ENCODE measurements at places on chromosomes 3 and 15.

GRCh38 chr15:69058830-69059556 is 44.5 kb downstream of the NOX5 start:
- DNase-seq, result peak; percentile 92

DNA sequence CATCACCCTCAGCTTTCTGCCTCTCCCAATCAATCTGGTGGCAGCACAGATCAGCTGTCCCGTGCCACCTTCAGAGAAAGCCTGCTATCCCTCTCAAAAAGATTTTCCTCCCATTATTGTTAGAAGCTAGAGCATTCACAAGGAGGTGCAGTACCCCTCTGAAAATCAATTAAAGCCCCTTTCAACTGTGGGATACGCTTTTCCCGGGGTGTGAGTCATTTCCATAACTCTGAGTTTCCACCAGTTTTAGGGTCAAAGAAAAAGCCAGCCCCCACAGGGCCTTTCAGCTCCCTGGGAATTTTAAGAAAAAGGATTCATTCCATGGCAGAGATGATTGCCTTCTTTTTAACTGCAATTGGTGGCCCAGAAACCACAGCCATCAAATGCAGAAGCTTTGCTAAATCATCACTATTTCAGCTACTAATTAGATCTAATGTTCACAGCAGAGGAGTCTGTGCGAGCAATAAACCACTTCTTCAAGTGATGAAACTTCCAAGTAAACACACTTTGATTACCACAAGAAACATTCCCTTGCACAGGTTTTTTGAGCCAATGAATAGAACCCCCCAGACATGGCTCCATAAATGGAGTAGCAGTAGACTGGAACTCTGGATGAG is 270.0 kb upstream of the TPRG1 start:
- DNase-seq, result no peak

DNA sequence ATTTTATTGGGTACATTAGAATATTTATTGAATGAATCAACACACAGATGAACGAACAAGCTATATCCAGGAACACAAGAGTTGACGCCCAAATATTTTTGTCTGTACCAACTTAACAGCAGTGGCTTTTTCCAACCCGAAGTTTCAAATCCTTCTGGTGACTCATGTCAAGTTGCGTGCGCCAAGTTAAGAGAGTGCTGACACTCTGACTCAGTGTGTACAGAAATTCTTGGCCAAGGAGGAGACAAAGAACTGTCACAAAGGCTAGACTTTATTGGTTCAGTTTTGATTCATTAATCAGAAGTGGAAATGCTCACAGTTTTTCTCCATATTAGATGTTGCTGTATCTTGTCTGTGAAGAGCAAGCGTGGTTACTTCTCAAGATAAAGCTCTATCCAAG is 59.6 kb upstream of the TSC22D2 start:
- DNase-seq, result peak; percentile 93

DNA sequence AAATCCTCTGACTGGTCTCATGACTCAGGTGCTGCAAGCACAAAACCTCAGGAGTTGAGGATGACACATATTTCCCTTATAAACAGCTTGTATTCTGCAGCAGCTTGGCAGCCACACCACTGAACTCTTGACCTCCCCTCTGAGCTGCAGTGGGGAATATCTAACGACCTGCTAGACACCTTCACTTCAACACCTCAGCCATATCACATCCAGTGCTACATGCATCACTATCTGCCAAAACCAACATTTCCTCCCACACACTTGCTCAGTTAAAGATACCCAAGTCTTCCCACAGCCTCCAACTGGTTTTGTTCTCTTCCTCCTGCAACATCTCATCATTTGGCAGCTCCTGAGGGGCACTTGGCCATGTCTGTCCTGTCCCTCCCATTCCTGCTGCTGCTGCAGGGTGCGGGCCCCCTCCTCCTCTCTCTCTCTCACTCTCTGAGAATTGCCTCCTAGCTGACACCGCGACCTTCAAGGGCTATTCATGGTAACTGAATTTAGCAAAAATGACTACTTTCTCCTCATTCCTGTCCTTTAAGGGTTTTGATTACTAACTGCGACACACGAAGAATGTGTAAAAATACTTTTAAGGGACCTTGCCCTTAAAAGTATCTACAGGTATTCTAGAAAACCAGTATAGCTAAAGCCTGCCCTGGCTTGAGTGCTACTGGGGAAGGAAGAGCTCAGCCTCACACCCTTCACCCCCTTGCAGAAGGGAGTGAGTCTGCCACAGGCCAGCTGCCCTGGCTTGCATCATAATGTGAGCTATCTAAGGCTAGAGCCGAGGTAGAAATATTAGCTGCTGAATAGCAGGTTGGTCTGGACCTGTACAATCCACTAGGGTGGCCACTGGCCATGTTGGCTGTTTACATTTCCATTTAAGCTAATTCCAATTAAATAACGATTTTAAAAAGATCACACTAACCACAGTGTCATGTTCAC is 5.0 kb upstream of the CCR9 start:
- peak; percentile 59 for DNase-seq

GRCh38 chr15:84752700-84753099 is 4.3 kb downstream of the ZNF592 start:
- peak; percentile 24 for DNase-seq

DNA sequence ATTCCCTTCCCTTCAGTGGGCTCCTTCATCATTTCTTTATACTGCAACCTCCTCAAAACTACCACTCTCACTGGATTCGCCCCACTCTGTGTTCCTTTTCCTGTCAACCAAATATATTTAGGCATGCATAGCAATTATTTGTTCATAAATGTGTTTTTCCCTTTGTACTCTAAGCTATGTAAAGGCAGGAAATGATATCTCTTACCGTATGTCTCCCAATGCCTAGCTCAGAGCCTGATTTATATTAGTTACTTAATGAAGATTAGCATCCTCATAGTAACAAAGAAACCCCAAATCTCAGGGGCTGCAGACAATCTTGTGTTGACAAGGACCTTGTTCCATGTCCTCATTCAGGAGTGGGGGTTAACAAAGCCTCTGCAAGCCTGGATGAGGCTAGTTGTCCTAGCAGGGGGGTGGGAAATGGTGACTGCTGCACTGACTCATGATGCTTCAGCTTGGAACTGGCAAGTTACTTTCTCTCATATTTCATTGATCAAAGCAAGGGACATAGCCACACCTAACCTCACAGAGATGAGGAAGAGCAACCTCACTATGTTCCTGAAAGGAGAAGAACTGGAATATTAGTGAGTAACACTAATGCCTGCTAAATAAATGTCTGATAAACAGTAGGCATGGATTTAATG is 15.2 kb downstream of the PHLDB2 start:
- peak; percentile 65 for DNase-seq

DNA sequence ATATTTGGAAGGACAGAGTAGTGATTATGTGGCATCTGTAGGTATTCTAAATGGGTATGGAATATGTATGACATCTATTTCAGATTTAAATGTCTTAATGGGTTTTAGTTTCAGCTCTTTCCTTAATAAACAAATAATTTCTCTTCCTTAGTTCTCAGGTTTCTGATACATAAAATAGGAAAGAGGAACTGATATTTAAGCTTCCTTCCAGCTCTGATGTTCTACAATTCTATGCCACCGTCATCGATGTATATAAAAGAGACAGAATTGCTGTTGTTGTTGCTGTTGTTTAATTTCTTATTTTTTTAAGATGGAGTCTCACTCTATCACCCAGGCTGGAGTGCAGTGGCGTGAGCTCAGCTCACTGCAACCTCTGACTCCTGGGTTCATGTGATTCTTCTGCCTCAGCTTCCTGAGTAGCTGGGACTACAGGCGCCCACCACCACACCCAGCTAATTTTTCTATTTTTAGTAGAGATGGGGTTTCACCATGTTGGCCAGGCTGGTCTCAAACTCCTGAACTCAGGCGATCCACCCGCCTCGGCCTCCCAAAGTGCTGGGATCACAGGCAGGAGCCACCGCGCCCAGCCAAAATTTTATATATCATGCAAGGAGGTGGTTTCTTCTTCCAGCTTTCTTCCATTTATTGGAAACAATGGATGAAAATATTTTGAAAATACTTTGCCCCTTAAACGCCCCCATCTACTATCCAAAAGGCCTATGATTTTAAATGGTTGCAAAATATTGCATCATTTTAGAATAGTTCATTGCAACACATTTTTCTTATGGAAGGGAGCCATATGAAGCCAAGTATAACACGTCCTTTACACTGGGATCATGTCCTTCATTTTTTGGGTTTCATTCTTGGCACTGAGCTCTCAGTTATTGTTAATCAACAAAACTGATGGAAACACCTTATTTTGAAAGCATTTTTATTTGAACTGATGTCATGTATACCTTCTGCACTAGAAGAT is 13.9 kb upstream of the C15orf61 start:
- peak; percentile 64 for DNase-seq

DNA sequence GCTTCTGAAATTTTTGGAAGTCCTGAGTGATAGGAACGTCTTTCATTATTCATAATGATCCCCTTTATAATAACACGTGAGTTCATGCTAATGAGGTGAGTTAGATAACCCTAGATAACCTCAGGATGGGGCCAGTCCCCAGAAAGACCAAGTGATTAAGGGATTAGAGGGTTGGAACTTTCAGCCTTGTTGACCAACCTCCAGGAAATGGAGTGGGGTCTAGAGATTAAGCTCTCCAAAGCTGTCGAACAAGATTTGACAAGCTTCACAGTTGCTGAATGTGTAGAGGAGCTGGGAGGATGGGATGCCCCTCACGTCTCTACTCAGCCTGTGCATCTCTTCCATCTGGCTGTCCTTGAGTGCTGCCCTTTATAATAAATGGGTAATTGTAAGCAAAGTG is 107.1 kb downstream of the ZMAT3 start:
- DNase-seq, result no peak

- DNase-seq, result no peak
Measured at GRCh38 chr15:101314336-101315125, 19.5 kb upstream of the SNRPA1 start.

GRCh38 chr3:22981861-22982260 is 221.3 kb upstream of the UBE2E2 start:
- no peak for DNase-seq

DNA sequence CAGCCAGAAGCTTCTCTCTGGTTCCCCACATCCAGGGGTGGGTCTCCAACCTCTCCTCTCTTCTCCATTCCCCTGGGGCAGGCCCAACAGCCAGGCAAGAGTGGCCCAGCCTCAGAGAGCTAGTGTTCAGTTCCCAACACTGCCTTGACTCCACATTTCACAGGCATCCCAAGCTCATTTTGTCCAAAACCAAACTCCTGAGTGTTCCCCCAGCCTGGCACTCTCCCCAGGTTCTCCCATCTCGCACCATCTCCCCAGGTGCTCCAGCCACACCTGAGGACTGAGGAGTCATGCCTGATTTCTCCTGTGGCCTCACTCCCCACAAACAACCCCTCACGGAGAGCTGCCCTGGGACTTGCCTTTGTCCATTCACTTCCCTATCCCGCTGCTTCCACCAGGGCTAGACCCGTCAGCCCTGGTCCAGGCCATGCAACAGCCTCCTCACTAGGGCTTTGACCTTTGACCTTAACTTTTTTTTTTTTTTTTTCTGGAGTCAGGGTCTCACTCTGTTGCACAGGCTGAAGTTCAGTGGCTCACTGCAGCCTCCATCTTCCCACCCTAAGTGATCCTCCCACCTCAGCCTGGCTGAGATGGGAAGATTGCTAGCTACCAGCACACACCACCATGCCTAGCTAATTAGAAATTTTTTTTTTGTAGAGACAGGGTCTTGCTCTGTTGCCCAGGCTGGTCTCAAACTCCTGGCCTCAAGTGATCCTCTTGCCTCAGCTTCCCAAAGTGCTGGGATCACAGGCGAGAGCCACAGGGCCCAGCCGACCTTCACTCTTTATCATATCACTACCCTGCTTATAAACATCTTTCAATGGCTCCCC is 3.9 kb upstream of the CSK start:
- no peak for DNase-seq

DNA sequence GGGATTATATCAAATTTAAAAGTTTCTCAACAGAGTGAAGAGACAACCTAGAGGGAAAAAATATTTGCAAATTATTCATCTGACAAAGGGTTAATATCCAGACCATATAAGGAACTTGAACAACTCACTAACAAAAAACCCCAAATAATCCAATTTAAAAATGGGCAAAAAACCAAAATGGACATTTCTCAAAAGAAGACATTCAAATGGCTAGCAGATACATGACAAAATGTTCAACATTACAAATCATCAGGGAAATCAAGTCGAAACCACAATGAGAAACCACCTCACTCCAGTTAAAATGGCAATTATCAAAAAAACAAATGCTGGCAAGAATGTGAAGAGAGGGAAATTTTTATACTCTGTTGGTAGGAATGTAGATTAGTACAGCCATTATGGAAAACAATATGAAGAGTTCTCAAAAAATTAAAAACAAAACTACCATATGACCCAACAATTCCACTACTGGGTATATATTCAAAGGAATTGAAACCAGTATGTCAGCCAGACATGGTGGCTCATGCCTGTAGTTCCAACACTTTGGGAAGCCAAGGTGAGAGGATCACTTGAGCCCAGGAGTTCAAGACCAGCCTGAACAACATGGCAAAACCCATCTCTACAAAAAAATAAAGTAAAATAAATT is 88.5 kb downstream of the CSNK1G1 start:
- DNase-seq, result no peak

DNA sequence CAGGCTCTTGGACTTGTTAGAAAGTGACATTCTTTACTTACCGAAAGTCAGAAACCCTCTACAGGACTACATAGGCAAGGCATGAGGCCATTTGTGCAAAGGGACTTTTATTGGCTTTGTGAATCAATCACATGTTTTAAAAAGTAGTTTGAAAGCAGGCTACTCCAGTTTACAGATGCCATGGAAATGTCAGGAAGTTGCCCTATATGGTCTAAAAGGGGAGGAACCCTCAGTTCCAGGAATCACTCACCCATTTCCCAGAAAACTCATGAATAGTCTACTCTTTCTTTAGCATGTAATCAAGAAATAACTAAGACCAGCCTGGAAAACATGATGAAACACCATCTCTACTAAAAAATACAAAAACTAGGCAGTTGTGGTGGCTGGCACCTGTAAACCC is 51.0 kb upstream of the MKRN3 start:
- DNase-seq, result no peak
